ENCODE measurements at places on chromosomes 12 and 14. TPM values are rescaled to one million over a fixed set of nuclear protein-coding genes. Genes with fewer than 3 reads are reported as not detected.

DNA sequence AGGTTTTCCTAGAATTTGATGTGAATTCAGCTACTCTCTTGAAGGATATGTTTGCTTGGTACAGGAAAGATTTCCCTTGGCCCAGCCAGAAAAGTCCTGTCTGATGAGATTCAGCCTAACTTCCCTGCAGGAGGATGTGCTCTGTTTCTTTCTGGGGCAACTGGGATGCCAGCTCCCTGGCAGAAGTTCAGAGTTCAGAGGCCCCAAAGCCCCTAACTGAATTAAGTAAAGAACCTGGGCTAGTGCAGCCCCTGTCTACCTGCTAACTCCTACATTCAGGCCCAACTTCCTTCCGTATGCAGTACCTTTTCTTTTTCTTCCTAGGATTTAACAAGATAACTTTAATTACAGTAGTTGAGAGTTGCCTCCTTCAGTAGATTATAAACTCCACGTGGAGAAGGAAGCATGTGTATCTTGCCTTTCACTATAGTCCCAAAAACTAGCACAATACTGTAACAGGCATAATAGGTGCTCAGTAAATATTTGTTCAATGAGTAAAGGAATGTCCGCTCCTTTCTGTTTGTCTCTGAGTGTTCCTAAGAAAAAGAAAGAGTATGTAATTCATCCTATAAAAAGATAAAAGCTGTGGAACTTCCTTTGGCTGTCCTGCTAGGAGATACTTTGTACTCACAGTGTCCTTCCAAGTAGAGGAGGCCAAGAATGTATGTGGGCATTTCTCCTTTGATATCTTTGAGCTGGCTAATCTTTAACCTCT lies 141.0 kb downstream of the SLC8A3 start:
- no peak for DNase-seq

GRCh38 chr12:53047221-53048032 lies 2.4 kb upstream of the TNS2 start:
- DNase-seq: peak; percentile 83

DNA sequence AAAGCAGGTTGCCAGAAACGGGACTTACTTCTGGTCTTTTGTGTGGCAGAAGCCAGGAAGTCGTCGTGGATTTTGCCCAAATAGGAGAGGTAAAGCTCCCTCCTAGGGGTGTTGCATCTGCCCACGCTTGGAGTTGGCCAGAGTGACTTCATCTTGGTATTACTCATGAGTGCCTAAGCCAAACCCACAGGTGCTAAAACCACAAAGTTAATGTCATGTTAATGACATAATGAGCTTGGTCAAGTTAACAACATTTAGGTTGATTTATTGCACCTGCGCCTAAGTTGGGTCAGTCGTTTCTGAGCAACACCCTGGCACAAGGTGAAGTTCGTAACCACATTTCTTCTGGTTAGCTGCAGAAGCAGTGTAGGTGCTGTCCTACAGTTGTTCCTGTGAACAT lies 225.2 kb downstream of the FUT8 start:
- DNase-seq: no peak

GRCh38 chr14:20971705-20972021 lies 16.4 kb downstream of the RNASE2 start:
- DNase-seq: no peak

CLEC1A gene
- 14.1 TPM for total RNA-seq

GNB3 gene
- total RNA-seq: 0.14 TPM

STAC3 gene
- 1.8 TPM for total RNA-seq

LRP1-AS gene
- total RNA-seq: not detected
